ENCODE measurements at places on chromosomes 1 and 21.

DNA sequence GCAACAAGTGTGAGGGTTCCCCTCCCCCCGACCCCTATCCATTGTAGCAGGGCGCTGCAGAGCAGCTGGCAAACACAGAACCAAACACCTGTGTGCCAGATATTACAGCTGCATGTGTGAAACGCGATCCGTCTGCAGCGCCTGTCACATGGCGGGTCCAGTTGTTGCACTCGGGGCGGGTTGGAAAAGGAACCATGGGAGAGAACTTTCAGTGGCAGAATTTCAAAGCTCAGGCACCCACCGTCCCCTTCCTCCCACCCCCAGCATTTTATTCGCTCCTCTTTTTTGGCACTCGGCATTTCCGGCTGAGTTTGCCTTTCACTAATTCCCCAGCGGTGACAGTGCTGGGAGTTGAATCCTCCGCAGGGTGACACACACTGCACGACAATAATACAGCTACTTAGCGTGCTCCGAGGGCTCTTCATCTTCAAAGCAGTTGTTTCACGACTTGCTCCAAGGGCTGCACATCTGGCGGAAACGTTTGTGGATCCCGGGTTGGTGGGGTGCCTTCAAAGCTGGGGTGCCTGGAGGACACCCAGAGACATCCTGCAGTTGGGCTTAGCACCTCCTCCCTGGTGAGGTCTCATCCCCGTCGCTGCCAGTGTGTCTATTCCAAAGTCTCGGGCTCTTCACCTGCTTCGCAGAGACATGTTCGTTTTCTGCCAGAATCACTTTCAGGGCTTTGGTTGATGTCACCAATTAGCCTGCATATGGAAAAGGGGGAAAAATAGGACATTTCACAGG lies 180.7 kb downstream of the ZBTB18 start:
- DNase-seq = peak; percentile 38

DNA sequence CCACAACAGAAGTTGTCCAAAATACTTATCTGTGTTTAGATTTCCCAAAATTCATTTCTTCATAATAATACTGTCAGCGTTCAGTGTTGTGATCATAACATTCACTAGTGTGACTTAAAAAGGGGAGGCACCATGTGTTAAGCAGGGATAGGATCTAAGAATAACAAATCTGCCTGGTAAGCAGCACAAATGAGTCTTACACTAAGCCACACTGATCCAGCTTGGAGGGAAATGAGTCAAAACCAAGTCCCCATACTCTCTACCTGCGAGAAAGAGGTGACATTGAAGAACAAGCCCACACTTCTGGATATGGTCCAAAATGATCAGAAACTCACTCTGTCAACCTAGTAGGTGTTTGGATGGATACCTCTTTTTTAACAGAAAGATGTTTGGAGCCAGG lies 145.5 kb downstream of the CRB1 start:
- no peak for DNase-seq

GRCh38 chr1:185741551-185741950 lies 7.4 kb downstream of the HMCN1 start:
- no peak for DNase-seq

- DNase-seq = peak; percentile 71
These were observed 23.1 kb downstream of the IL10RB start for GRCh38 chr21:33289199-33289819.

DNA sequence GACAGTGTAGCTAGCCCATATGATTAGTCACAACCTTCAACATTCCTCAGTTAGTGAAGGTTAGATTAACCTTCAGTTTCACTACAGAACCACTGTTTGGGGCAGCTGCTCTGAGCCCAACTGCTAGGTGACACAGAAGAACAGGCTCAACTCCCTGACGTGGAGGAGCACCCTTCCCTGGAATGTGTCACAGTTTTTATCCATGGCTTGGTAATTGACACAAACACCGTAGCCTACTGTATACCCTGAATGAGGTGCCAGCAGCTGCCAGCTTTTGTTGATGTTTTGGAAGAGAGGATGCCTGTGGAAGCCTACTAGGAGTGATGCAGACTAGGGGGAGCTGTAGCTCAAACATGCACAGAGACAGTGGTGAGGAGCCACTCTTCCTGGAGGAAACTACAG lies 56.6 kb upstream of the CR2 start:
- no peak for DNase-seq

GRCh38 chr1:161702250-161702649 lies 4.8 kb upstream of the FCRLA start:
- no peak for DNase-seq

- no peak for DNase-seq
These were observed 43.1 kb downstream of the DUSP10 start for GRCh38 chr1:221698579-221699349.

DNA sequence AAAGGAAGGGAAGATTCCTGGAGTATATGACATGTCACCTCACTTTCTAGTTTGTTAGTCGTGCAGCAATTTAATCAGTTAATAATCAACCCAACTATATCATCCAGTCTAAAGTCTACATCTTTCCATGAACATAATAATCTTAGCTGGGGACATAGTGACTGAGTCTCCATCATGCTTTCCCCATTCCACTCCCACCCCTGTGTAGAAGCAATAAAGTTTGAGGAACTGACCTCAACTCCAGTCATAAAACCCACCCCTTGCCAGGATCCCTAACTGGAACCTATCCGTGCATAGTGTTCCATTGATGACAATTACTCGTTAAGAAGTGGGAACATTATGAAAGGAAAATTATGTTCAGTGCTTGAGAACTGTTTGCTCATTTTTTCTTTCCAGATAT lies 48.9 kb upstream of the MROH9 start:
- no peak for DNase-seq

DNA sequence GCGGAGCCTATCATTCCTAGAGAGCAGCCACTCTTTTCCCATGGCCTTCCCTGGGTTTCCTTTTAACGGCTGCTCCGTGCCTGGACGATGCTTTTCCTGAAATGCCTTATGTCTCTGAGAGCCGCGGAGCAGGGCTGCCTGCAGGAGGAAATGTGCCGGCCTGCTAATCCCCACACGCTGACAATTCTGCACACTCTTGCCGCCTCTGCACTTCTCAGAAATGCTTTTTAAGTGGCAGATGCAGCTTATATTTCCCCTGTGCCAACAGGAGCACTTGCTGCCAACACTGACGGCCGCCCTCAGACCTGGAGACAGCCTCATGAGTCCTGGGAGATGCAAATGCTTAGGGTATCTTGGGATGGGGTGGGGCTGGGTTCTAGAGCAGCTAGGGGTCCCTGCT lies 253.2 kb downstream of the GRIK3 start:
- no peak for DNase-seq

DNA sequence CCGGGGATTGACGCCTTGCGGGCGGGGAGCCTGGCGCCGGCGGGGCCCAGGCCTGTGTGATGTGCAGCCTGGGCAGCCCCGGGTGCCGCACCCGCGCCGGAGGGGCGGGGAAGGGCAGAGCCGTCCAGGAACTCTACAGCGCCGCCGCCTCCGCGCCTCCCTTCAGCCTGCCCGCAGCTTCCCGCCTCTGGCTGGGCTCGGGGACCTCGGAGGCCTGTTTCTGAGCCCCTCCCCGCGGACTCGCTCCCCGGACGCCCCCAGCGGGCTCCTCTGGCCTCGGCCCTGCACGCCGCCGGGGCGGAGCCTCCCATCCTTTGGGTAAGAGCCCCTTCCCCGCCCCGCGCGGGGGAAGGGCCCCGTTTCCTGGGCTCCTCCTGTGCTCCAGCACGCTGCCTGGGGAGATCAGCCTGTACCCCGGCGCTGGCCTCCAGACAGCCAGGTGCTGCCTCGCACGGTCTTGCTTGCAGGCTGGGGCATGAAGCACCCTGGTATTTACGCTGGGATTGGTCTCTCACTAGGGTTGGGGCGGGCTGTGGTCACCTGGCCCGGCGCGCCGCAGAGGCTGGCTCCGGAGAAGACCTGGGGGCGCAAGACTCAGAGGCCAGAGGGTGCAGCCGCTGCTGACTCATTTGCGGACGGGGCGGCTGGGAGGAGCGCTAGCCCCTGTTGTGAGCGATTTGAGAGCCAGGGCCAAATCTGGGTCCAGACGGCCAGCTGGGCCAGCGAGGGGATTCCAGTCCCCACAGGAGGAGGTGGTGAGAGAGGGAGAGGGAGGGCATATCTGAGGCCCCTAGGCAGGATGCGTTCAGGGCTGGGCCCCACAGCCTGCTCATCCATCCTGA lies 5.7 kb upstream of the ACOT11 start:
- no peak for DNase-seq

DNA sequence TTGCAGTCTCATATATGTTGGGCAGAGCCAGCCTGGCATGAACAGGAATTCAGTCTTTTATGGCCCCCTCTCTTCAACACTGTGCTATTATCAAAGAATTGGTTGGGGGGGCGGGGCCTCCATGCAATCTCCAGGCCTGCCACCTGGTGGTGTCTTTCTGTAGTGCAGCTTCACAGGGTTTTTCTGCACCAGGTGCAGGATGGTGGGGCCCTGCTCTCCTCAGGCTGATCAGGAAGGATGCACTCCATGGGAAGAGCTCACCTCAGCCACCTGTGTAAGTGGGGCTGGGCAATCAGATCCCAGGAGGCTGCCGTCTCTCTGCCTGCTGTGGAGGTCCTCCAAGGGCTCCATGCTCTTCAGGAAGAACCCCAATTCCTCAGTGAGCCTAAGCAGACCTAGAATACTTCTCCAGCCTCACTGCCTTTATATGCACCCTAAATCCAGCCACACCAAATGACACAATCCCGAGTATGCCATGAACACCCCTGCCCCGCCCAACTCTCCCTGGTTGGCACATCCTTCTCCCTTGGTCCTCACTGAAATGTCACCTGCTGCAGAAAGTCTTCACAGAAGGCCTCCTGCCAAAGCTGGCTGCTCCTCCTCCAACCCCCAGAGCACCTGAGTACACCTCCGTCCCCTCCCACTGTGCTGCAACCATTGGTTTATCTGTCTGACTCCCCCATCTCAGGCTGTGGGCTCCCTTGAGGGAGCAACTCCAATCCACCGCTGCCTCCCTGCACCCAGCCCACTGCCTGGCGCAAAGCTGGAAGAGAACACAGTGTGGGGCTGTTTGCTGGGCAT lies 16.5 kb downstream of the STK40 start:
- DNase-seq = peak; percentile 80

DNA sequence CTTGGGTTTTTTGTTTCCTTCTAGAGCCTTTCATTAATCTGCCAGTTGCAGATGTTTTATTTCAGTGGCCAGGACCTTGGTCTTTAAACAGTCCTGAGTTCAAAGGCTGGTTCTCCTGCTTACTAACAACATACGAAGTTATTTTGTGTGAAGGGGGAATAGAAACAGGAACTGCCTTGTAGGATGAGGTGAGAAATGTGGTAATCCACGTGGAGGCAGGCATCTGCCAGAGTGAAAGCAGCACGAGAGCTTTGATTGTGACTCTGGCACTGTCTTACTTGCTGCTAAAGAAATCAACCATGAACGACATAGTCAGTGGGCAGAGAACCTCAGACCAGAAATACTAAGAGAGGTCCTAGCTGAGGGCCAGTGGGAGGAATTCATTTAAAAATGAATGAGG lies 30.4 kb downstream of the TMEM63A start:
- no peak for DNase-seq

DNA sequence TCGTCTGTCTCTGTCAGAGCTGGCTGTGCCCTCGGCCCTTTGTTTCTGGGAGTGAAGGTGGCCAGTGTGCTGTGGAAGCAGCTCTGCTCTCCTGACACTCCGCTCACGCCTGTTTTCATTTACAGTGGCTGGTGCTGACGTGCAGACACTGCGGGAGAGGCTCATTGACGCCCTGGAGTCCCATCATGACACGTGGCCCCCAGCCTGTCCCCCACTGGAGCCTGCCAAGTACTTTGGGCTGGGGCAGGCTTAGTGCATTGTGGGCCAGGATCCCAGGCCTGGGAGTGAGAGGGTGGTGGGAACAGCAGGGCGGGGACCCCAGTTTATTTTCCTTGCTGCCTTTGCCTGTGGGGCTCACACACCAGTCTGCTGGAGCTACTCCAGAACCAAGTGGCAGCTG lies 21.1 kb downstream of the QSOX1 start:
- DNase-seq = no peak

GRCh38 chr1:17186216-17186909 lies 18.6 kb upstream of the PADI1 start:
- no peak for DNase-seq

GRCh38 chr1:50779801-50780200 lies 180.3 kb downstream of the FAF1 start:
- DNase-seq = no peak

DNA sequence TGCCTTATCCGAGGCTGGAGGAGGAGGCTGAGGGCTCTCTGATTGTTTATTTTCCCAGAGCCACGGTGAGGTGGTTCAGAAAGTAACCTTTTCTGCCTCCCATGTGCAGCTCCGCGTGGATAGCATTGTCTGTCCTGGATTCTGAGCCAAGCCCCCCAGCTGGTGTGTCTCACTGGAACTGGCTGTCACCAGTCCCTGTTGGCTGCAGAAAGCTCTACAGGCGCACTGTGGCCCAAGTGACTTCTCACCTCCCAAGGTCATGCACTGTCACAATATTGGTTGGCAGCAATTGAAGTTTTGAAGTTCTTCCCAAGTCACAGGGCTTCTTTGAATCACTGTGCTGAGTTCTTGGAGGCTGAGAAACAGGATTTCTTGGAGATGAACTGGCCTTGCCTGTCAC lies 8.2 kb downstream of the BMP8A start:
- no peak for DNase-seq

GRCh38 chr1:55650444-55650843 lies 435.3 kb upstream of the USP24 start:
- no peak for DNase-seq

DNA sequence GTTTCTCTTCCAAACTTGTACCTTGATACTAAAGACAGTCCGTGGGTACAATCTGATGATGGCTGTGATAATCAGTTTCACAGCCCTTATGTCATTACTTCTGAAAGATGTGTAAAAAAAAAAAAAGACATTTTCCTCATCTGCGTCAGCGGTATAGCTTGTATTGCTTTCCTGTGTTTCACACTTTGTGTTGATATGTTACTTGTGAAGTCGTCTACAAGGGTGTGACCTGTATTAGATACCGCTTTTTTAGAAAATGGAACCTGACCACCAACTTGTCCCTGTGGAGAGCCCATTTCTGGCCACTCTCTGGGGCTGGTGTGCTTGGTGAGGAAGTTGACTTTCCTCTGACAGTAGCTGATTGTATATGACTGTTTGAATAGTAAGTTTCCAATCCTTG lies 50.5 kb downstream of the PEX14 start:
- no peak for DNase-seq

- DNase-seq = peak; percentile 40
These were observed 165.8 kb upstream of the C1orf105 start for GRCh38 chr1:172254521-172255222.

DNA sequence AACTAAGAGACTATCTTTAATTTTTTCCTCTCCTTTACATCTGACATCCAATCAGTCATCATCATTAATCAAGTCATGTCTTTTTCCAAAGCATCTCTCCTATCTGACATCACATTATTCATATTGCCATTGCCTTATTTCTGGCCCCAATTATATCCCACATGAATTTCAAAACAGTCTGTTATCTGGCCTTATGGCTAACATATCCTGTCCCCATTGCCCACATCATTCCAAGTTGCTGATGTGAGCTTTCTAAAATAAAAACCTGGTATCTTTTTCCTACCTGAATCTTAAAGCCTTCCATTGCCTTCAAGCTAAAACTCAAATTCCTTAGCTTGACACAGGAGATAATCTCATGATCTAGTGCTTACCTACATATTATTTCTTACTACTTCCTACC lies 283.9 kb downstream of the LRRC40 start:
- DNase-seq = no peak

- DNase-seq = peak; percentile 72
These were observed 10.7 kb upstream of the ELF3 start for GRCh38 chr1:201999625-202000238.

- DNase-seq = no peak
These were observed 6.9 kb upstream of the LRP8 start for GRCh38 chr1:53334781-53335180.

- no peak for DNase-seq
These were observed 291.1 kb upstream of the ADAMTS5 start for GRCh38 chr21:27257908-27258556.

GRCh38 chr1:7962014-7962335 lies 464 bp downstream of the PARK7 start:
- peak; percentile 42 for DNase-seq
